ENCODE measurements at places on chromosomes 16 and 17.

- no peak for DNase-seq
These were observed 6.8 kb downstream of the CDK10 start for GRCh38 chr16:89693289-89693731.

- no peak for DNase-seq
These were observed 902 bp downstream of the ARHGAP27 start for GRCh38 chr17:45431531-45432404.

GRCh38 chr17:30921544-30922196 lies at the start of gene ADAP2:
ADAP2 (plus strand) TSS chr17:30921945; CDS start chr17:30922015, 70 bp downstream.
- DNase-seq = no peak

DNA sequence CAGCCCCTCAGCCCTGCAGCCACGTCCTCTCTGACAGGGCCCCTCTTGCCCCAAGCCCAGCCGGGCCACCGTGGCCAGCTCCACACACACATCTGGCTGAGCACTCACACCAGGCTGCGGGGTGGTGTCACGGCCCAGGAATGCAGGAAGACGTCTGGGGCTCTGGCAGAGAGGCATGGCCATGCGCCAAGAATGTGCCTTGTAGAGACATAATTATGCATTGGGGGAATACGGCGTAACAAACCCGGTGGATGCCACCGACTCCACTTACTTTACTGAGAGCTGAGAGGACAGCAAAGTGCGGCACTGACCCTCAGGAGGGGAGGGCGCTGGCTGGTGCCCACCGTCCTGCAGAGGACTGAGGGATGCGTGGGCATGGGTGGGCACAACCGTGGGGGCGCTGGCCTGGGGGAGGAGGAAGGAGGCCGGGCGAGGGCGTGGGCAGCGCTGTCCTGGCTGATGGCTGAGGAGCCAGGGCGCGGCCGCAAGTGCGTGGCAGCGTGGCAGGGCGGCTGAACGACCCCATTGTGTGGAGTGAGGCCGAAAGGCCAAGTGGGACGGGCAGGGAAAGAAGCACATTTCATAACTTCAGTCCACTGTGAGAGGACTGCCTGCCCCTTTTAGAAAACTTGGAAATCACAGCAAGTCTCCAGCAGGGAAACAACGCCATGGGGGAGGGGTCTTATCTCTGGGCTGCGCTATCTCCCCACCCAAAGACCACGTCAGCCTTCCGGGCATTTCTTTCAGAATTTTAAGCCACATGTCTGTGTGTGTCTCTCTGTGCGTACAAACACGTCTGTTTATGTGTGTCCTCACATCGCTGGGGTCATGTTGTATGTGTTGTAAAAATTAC lies 30.6 kb downstream of the METRNL start:
- no peak for DNase-seq

- no peak for DNase-seq
These were observed 19.8 kb downstream of the HOXB1 start for GRCh38 chr17:48510761-48511604.

GRCh38 chr16:29256501-29256981 lies 150.0 kb downstream of the NPIPB11 start:
- DNase-seq = no peak

GRCh38 chr17:1783834-1784611 lies 22.2 kb downstream of the SERPINF1 start:
- DNase-seq = no peak

GRCh38 chr16:6281994-6282393 lies 1050.7 kb upstream of the RBFOX1 start:
- no peak for DNase-seq

- DNase-seq = peak; percentile 66
These were observed 39.7 kb downstream of the ARHGAP17 start for GRCh38 chr16:24975428-24975889.

DNA sequence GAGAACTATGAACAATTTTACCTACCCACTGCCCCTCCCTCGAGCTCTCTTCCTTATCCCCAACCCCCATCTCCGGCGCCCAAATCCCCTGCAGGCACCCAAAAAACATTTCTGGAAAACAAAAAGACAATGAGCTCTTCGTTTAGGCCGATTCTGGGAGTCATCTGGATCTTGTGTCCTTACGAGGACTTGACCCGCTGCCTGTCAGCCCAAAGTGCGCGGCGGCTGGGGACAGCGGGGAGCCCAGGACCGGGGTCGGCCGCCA lies 524 bp downstream of the STRADA start:
- no peak for DNase-seq

GRCh38 chr16:17372386-17372785 lies 98.4 kb downstream of the XYLT1 start:
- DNase-seq = no peak

DNA sequence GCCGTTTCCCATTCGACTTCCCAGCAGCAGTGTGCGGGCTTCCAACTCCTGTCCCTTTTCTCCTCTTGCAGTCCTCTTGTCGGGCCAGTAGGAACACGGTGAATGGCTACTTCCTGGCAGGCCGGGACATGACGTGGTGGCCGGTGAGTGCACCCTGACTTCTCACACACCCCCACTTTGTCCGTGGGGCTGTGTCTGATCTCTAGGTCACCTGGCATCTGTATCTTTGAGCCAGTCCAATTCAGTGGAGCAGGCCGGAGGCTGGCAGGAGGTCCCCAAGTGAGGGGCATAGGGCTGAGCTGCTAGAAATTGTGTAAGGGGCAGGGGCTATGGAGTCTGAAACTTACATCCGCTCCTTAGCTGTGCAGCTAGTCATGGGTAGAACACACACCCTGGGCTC lies 6.6 kb downstream of the SLC5A10 start:
- no peak for DNase-seq

All from NK-92 treated with Interleukin-12 subunit alpha and Interleukin-12 subunit beta, amount 100 ng/mL, for 24 hours (cell line).